ENCODE measurements at places on chromosomes 1 and 21.

DNA sequence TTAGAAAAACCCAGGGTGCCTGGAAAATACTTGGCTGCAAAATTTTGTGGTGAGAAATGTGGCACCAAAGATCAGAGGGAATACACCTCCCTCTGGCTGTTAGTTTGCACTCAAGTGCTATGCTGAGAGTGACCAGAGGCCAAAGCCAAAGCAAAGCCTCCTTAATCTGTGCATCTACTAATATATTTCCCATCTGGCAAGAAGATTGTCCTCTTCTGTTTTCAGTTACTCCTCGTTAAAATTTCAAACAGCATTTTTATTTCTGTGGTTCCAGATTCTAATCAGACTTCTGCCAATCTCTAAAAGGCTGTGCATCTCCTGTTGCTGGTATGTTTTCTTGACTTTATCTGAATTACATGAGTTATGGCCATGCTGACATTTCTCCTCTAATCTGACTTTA is 327.4 kb downstream of the TBX15 start:
- no peak for DNase-seq

GRCh38 chr1:53567450-53567849 is 108.3 kb downstream of the DMRTB1 start:
- no peak for DNase-seq

- DNase-seq: no peak
Observed at GRCh38 chr1:14546416-14546815, 52.1 kb upstream of the KAZN start.

GRCh38 chr1:245365095-245366020 is 210.6 kb downstream of the KIF26B start:
- no peak for DNase-seq

GRCh38 chr1:77499466-77499865 is 183.0 kb downstream of the ZZZ3 start:
- DNase-seq: no peak

DNA sequence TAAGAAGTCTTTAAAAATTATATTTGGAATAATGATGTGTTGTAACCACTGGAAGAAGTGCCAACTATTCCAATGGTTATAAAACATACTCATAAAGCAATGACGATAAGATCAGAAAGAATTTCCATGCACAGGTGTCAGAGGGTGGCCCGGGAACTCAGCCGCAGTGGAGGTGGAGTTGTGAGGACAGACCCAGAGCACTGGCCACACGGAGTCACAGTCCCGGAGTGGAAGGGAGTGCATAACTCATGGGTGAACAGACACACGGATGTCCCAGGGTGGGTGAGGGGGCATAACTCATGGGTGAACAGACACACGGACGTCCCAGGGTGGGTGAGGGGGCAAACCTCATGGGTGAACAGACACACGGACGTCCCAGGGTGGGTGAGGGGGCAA is 2.5 kb downstream of the KRTAP10-4 start:
- DNase-seq: no peak

GRCh38 chr1:8073112-8073855 is 47.2 kb upstream of the ERRFI1 start:
- no peak for DNase-seq

- DNase-seq: no peak
Observed at GRCh38 chr1:44851308-44851707, 8.3 kb upstream of the PTCH2 start.

- no peak for DNase-seq
Observed at GRCh38 chr1:223350361-223350908, 13.5 kb downstream of the SUSD4 start.

GRCh38 chr1:205189131-205189530 is 22.4 kb downstream of the DSTYK start:
- no peak for DNase-seq

GRCh38 chr1:100358210-100358609 is 5.9 kb downstream of the CDC14A start:
- DNase-seq: no peak

GRCh38 chr1:209363112-209363511 is 220.4 kb upstream of the CAMK1G start:
- no peak for DNase-seq

- no peak for DNase-seq
Observed at GRCh38 chr1:151989211-151989862, 4.3 kb downstream of the S100A10 start.

DNA sequence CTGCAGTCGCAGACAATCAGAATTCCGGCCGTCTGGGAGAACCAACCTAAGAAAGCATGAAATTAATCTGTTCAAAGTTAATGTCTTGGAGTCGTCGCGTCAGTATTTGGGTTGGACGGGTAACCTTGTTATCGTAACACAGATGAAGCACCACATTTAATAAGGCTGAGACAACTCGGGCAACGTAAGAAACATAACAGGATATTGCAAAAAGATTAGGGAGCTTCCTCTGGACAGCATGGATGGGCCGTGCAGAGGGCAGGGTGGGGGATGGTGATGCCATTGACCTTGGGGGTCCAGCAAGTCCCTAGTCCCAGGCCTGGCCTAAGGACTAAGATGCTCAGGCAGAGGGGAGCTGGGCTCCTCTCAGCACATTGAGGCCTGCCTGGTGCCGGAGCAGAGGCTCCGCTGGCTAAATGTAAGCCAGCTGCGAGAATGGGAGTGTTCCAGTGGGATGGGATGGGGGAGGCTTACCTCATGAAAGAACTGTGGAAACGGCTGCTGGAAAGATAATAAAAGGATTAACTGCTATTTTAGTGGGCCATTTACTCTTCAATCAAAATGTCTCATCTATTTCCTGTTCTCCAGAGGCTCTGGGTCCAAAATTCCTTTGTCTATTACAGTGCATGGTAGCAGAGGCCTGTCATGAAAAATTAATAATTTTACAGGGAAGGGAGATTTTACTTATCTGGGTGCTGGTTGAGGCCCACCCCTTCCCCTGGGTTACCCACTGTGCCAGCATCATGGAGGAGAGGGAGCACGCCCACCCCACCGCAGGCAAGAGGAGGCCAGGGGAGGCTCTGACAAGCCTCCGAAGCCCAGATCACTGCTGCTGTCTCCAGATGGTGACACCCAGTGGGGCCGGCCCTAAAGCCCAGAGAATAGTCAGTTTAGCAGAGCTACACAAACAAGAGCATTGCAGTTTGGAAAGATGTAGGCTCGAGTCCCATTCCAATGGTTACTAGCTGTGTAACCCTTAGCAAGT is 131.6 kb downstream of the DMRTB1 start:
- no peak for DNase-seq

GRCh38 chr1:221718381-221719277 is 23.3 kb downstream of the DUSP10 start:
- DNase-seq: no peak

GRCh38 chr1:183227422-183228346 is 41.6 kb downstream of the LAMC2 start:
- peak; percentile 77 for DNase-seq

- DNase-seq: peak; percentile 22
Observed at GRCh38 chr1:19974822-19975416, 4.5 kb downstream of the PLA2G2A start.

DNA sequence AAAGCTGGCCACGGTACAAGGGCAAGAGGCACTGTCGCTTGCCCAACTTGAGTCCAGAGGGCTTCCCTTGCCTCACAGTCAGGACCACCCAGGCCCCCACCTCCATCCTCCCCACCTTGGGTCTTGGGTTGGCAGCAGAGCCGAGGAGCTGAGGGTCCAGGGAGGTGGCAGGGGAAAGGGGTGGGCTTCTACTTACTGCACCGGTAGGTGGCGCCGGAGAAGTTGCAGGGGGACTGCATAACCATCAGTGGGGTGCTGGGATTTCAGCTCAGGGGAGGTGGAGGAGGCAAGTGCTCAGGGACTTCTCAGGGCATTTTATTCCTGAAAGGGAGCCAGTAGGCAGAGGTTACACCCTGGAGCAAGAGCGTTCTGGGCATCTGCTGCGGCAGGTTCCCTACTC is 44.0 kb downstream of the TRIM62 start:
- peak; percentile 60 for DNase-seq

DNA sequence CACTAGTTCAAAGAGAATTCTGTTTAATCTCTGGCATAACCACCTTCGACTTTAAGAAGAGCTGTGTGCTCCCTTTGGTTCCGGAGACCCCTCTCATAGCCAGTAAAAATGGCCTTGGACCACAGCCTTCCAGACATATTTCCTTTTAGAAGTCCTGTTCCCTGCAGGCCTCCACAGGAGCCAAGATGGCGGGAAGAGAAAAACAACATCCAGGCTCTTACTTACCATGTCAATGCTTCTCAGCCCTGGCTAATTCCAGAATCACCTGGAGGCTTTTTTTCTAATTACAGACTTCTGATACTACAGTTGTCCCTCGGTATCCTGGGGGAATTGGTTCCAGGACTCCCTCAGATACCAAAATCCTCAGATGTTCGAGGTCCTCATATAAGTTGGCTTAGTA is 362.5 kb downstream of the PBX1 start:
- DNase-seq: no peak

GRCh38 chr21:41684381-41685245 is 82.2 kb downstream of the RIPK4 start:
- DNase-seq: no peak

DNA sequence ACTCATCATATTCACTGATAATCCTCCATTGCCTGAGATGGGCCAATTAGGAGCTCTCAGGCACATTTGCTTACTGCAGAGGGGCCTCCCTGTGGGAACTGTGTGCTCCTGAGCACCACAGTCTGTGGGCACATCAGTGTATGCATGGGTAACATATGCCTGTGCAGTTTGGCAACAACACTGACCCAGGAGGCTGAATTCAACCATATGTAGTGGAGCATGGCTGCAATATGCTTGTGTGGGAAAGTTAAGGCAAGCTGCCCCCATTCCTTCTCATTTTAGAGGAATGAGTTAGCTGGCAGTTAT is 11.8 kb upstream of the FMOD start:
- no peak for DNase-seq

DNA sequence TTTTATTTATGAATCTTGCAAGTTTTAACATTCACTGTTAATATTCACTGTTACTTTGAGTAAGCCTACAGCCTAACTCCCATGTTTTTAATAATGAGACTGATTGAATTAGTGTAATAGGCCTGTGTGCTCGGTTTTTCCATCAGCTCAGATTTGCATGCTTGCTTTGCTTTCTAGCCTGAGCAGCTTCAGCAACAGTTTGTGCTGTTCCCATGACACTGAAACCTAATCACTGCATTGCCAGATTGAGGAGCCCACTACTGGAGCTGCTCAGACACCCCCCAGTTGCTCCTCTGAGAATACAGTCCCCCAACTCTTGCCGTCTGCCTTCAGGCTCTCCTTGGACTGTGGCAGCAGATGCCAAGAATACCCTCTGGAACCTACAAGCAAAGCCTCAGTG is 695.4 kb downstream of the BRINP3 start:
- DNase-seq: peak; percentile 73

- no peak for DNase-seq
Observed at GRCh38 chr1:23215751-23216449, 1.4 kb downstream of the HTR1D start.

GRCh38 chr1:236332092-236332758 is 50.5 kb upstream of the ERO1B start:
- no peak for DNase-seq

- peak; percentile 63 for DNase-seq
Observed at GRCh38 chr1:233393926-233394680, 66.6 kb downstream of the MAP3K21 start.

GRCh38 chr1:232029315-232029714 is 402.7 kb downstream of the DISC1 start:
- no peak for DNase-seq

- no peak for DNase-seq
Observed at GRCh38 chr1:243514927-243515326, 259.1 kb downstream of the SDCCAG8 start.

GRCh38 chr1:86537928-86538695 is 8.8 kb upstream of the CLCA4 start:
- no peak for DNase-seq

DNA sequence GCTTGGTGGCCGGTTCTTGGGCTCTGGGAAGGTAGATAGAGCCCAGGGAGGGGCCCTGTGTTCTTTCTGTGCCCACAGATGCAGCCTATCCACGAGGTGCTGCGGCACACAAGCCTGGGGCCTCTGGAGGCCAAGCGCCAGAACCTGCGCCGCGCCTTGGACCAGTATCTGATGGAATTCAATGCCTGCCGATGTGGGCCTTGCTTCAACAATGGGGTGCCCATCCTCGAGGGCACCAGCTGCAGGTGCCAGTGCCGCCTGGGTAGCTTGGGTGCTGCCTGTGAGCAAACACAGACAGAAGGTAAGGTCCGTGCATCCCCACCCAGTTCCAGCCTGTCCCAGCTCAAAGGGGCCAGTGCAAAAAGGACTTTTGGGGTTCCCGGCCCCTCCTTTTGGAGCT is 53.5 kb downstream of the C8B start:
- no peak for DNase-seq

GRCh38 chr1:88175120-88175630 is 508.9 kb upstream of the PKN2 start:
- no peak for DNase-seq

GRCh38 chr1:235857756-235858155 is 8.9 kb downstream of the LYST start:
- DNase-seq: no peak

DNA sequence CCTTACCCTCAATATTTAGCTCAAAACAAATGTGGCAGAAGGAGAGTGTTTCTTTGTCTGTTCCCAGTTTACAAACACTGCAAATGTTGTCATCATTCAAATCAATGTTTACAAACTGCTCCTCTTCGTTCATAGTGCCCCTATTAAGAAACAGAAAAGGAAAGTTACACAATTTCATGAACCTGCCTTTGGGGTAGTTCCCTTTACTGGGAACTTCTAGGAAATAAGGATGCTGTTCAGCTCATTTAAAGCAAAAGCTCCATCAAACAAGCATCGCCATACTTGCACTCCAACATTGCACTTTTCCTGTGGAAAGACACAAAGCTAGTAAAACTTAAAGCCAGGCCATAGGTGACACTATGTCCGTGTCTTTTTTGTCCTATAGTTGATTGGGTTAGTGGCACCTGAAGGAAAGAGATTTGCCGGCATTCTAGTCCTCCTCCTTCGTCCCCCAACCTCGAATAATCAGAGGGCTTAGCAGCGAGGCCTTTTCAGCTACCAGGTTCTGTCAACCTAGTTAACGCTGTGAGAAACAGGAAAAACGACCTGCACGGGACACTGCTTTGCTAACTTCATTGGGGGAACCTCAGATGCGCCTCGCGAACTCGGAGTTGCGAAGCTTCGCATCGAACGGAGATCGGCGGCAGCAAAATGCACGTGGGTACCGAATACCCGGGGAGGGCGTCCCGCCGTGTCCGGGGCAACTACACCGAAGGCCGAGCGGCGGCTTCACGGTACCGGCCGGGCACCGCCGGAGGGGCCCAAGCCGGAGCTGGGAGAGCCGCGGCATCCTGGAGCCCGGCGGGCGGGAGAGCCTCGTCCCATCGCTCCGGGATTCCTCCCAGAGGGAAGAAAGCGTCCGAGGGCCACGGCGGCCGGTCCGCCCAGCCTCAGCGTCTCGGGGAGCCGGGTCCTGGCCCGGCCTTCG is 706 bp downstream of the C21orf91 start:
- peak; percentile 43 for DNase-seq

DNA sequence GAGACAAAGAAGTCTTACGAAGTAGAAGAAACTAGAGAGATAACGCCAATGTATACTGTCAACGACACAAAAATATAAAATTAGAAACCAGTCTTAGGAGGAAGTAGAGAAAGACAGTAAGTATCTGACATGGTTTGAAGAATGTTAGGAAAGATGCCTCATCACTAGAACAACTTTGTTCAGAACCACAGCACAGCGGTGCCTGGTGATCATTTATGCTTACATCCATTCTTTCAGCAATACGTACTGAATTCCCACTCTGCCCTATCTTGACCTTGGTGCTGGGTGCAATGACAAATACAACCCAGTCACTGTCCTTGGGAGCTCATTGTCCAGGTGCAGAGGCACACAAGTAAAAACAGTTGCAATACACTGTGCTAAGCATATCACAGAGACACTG is 104.4 kb downstream of the TM2D1 start:
- DNase-seq: no peak
